ENCODE measurements at places on chromosomes 1 and 21.

DNA sequence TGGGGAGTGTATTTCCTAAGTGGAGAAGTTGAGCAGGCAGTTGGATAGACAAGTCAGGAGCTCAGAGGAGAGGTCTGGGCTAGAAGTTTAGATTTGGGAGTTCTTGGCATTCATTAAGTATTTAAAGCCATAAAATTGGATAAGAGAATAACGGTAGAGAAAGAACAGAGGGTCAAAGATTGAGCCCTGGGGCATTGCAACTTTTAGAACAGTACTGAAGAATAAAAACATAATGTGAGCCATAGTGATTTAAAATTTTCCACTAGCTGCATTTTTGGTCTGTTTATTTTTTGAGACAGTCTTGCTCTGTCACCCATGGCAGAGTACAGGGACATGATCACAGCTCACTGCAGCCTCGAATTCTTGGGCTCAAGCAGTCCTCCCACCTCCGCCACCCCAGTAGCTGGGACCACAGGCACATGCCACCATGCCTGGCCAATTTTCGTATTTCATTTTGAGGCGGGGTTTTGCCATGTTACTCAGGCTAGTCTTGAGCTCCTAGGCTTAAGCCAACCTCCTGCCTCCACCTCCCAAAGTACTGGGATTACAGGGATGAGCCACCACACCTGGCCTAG lies 85.9 kb upstream of the SOX13 start:
- no peak for DNase-seq

GRCh38 chr1:41461790-41462679 lies 22.4 kb downstream of the EDN2 start:
- no peak for DNase-seq

DNA sequence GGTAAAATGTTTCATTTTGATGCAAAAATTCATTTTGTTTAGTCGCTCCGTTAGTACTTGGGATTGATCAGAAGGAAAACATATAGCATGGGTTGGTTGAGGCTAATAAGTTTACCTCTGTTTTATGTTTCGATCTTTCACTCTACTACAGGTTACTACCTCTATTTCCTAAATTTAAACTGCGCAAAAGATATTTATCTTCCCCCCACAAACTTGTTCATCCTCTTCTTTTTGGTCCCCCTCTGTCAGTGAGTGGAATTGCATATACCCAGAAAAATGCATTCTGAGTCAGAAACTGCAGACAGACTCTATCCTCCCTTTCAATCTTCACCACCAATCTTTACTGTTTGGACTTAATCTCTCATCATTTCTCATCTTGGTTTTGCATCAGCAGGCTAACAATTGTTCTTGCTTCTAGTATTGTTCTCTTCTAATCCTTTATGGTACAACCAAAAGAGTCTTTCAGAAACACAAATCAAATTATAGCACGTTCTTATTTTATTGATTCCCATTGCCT lies 316.0 kb upstream of the ADGRL4 start:
- no peak for DNase-seq

- no peak for DNase-seq
These were observed 49.5 kb downstream of the SETD4 start for GRCh38 chr21:36010801-36011200.

DNA sequence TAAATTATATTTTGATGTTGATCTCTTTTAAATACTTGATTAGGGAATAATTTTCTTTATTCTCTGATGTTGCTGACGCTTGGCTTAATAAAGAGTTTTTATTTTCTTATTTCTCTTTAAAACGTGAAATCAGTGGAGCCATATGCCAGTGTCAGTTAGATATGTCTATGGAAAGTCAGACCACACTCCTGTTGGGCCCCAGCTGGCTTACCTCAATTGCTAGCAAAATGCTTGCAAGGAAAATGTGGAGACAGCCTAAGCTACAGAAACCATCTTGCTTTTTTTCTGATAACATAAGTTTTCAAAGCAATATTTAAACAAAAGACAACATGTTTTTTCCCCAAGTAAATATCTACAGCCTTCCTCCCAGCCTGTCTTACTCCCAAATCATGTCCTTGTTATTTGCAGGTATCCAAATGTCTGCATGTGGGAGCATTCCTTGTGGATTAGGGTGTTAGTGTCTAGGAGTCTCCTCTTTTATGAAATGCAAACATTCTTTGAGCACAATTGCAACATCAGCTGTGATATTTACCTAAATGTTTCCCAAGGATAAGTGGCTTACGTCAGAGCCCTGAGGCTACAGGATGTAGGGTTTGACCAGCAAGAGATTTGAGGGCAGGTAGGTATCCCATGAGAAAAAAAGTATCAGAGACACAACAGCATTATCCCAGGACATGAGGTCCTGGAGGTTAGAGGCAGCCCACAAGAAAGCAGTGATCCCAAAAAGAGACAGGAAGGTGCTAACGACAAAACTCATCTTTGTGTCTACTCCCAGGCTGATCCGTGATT lies 117.2 kb upstream of the KCNJ15 start:
- DNase-seq: no peak

DNA sequence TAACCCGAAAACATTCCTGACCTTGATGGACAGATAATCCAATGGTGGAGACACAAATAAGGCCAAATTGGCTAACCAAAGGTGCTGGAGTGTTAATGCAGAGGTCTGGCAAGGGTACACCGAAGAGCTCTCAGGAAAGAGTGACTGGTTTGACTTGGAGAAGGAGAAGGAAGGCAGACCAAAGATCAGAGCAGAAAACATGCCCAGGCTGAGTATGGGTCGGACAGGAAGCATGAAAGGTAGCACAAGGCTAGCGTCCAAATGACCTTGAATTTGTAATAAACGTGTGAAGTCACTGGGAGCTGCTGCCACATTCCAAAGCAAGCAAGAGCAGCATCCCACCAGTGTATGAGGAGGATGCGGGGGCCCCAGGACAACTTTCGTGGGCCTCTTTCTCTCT lies 45.7 kb downstream of the APP start:
- DNase-seq: no peak
